ENCODE measurements at places on chromosomes 7 and 10. TPM values are rescaled to one million over a fixed set of nuclear protein-coding genes. Genes with fewer than 3 reads are reported as not detected.

DNA sequence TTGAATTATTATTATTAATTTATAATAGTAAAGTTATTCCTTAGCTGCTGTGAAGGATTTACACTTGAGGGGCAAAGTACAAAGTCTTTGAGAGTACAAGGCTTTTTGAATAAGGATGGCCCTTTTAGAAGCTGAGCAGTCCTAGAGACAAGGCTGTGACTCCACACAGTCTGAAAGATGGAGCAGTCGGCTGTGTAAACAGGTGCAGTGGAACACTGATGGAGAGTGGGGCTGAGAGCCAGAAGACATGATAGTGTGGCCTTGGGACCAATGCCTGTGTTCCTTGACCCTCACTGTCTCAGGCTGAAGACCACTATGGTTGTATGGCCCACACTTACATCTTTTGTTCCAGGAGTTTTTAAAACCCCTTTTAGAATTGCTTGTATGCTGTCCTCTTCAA, 311.2 kb upstream of the PHF14 start:
- no peak overlapping the region for H3K4me3 ChIP-seq
- no peaks in the 10 kb centered on the region for H3K27me3 ChIP-seq
- H3K27ac ChIP-seq = no peak overlapping the region
- H3K36me3 ChIP-seq = no peaks in the 10 kb centered on the region

- peaks cover 20% of the 10 kb centered on the region for H3K36me3 ChIP-seq
- H3K4me1 ChIP-seq = no peaks in the 10 kb centered on the region
- no peaks in the 10 kb centered on the region for H3K27me3 ChIP-seq
- H3K4me3 ChIP-seq = no peak overlapping the region
These were observed 65.1 kb downstream of the ANKRD26 start for GRCh38 chr10:27035163-27035562.

DNA sequence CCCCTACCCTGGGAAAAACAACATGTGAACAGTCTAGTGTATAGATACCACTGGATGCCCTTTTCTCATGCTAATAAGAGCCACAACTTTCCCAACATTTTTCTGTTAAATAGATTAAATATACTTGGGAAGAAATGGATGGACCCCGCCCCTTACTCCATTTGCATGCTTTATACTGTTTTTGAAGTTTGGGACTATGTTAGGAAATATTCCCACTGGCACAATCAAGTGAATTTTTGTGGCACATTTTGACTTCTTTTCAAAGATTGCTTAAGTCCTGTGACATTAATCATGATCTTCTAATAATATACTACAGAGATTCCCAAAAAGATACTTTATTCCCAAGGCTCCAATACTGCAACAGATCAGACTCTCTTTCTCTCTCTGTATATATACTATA, 216.6 kb downstream of the TWIST1 start:
- no peaks in the 10 kb centered on the region for H3K36me3 ChIP-seq
- H3K4me3 ChIP-seq = no peak overlapping the region
- no peaks in the 10 kb centered on the region for H3K4me1 ChIP-seq
- no peak for DNase-seq
- no peaks in the 10 kb centered on the region for H3K27me3 ChIP-seq

- H3K4me3 ChIP-seq = peak overlapping the region; percentile 53
- no peak for DNase-seq
- no peaks in the 10 kb centered on the region for H3K27me3 ChIP-seq
- H3K27ac ChIP-seq = peak overlapping the region; percentile 88
These were observed 652 bp upstream of the VPS26A start for GRCh38 chr10:69123306-69123746.

- no peak for DNase-seq
- H3K4me3 ChIP-seq = no peak overlapping the region
- H3K27me3 ChIP-seq = no peaks in the 10 kb centered on the region
- peaks cover 6% of the 10 kb centered on the region for H3K4me1 ChIP-seq
These were observed 76.4 kb upstream of the LRRC17 start for GRCh38 chr7:102836191-102836919.

GRCh38 chr10:21727452-21728168, 193.6 kb downstream of the MLLT10 start:
- H3K4me3 ChIP-seq = no peak overlapping the region
- H3K27ac ChIP-seq = no peak overlapping the region

GRCh38 chr10:78891741-78892140, 177.0 kb upstream of the ZMIZ1 start:
- no peaks in the 10 kb centered on the region for H3K27me3 ChIP-seq
- H3K4me1 ChIP-seq = no peaks in the 10 kb centered on the region
- DNase-seq = no peak
- no peak overlapping the region for H3K4me3 ChIP-seq

GRCh38 chr7:151110941-151111645, 24.8 kb downstream of the AGAP3 start:
- H3K27ac ChIP-seq = no peak overlapping the region
- DNase-seq = peak; percentile 62
- peaks cover 7% of the 10 kb centered on the region for H3K4me1 ChIP-seq

DNA sequence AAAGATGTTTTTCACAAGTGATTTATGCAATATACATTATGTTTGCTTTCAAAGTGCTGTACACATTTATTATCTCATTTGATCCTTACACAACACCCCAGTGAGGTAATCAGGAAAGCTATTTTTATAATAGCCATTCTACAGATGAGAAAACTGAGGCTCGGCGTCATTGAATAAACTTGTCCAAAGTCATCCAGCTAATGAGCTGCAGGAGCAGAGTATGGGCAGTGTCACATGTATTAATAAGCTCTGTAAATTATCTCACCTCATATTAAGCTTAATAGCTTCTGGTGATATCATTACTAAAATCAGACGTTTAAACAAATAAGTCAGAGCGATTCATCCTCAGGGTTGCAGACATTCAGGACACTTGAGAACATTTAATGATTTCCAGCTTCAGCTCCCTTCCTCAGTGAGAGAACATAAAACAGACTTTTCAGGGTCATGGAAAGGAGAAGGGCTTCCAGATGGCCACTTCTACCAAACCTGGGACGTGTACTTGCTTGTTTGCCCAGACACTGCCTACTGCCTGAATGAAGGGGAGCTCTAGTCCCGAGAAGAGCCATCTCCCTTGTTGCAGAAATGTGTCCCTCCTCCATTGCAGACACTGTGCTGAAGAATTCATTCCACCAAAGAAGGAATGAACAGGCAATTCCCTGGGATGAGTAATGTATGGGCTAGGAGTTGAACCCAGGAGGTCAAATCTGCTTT, 20.5 kb upstream of the FZD1 start:
- peaks cover 24% of the 10 kb centered on the region for H3K4me1 ChIP-seq
- no peaks in the 10 kb centered on the region for H3K27me3 ChIP-seq
- no peaks in the 10 kb centered on the region for H3K36me3 ChIP-seq

- H3K4me1 ChIP-seq = peaks cover 13% of the 10 kb centered on the region
- no peak for DNase-seq
- H3K4me3 ChIP-seq = no peak overlapping the region
- no peaks in the 10 kb centered on the region for H3K27me3 ChIP-seq
- peaks cover 50% of the 10 kb centered on the region for H3K36me3 ChIP-seq
- no peak overlapping the region for H3K27ac ChIP-seq
These were observed 33.3 kb downstream of the CTBP2 start for GRCh38 chr10:125127110-125127509.

DNA sequence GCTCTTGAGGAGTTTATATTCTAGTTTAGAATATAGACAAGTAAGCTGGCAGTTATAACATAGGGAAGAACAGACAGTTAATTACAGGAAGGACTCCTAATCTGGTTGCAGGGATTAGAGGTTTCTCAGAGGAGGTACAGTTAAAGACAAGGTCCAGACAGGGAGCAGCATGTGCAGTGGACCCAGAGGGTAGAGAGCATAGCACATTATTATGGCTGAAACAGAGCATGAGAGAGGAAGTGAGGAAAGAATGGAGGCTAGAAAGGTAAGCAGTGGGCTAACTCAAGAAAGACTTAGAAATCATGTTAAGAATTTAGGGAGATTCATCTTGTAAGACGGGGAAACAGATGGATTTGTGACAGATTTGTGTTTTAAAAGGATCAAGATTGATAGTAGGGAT, 9.7 kb downstream of the MIOS start:
- H3K27me3 ChIP-seq = no peaks in the 10 kb centered on the region
- no peak overlapping the region for H3K4me3 ChIP-seq
- DNase-seq = no peak
- H3K27ac ChIP-seq = no peak overlapping the region
- H3K4me1 ChIP-seq = no peaks in the 10 kb centered on the region

GRCh38 chr10:96681524-96681923, 38.8 kb downstream of the PIK3AP1 start:
- no peaks in the 10 kb centered on the region for H3K36me3 ChIP-seq
- H3K4me1 ChIP-seq = peaks cover 8% of the 10 kb centered on the region

DNA sequence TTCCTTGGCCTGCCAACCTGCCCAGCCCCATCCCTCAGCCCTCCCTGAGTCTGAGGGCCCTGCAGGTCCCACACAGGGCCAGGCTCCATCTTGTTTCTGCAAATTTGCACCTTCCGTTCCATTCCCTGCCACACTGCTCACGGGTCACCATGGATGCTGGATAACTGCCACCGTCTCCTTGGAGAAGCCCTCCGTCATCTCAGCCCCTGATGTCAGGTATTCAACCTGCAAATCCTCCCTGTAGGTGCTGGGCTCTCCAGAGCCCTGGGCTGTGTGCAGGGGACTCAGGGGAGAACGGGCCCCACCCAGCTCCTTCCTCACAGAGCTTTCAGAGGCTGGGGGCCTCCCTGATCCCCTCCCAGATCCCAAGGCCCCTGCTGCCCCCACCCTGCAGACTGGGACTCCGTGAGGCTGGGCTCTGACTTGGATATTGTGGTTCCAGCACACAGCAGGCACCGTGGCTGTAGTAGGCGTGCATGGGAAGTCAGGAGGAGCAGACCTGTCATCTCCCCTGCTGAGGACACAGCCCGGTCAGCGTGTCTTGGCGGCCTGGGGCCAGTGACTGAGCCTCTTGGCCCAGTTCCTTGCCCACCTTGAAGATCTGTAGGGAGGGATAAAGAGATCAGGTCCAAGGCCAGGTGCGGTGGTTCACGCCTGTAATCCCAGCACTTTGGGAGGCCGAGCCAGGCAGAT, 121.7 kb upstream of the TNRC18 start:
- peaks cover 5% of the 10 kb centered on the region for H3K4me1 ChIP-seq
- H3K36me3 ChIP-seq = no peaks in the 10 kb centered on the region
- H3K27me3 ChIP-seq = no peaks in the 10 kb centered on the region
- no peak overlapping the region for H3K27ac ChIP-seq

- H3K4me1 ChIP-seq = no peaks in the 10 kb centered on the region
- peaks cover 2% of the 10 kb centered on the region for H3K27me3 ChIP-seq
- no peak overlapping the region for H3K4me3 ChIP-seq
- no peak for DNase-seq
- H3K27ac ChIP-seq = no peak overlapping the region
These were observed 381.8 kb upstream of the NFE2L3 start for GRCh38 chr7:25770235-25770634.

GRCh38 chr7:3453398-3453797, 152.3 kb downstream of the SDK1 start:
- DNase-seq = no peak
- no peaks in the 10 kb centered on the region for H3K36me3 ChIP-seq
- no peak overlapping the region for H3K27ac ChIP-seq
- H3K27me3 ChIP-seq = no peaks in the 10 kb centered on the region
- H3K4me1 ChIP-seq = no peaks in the 10 kb centered on the region

DNA sequence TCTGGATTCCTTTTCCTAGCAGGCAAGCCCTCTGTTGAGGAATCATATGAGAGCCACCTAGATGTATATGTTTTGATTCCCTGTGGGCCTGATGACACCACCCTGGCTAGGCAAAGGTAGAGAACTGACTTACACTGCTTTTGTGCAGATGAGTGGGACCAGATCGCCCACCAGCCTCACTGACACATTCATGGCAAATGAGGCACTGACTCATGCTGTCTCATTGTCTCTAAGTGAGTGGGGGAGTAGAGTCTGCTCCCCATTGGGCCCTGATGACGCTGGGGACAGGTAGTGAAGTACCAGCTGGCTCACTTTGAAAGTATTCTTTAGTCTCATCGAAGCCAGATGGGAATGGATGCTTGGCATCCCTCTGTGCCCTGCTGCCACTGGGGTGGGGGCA, 326.3 kb downstream of the ABCA13 start:
- no peak overlapping the region for H3K27ac ChIP-seq
- H3K27me3 ChIP-seq = peaks cover 2% of the 10 kb centered on the region
- no peaks in the 10 kb centered on the region for H3K4me1 ChIP-seq

DNA sequence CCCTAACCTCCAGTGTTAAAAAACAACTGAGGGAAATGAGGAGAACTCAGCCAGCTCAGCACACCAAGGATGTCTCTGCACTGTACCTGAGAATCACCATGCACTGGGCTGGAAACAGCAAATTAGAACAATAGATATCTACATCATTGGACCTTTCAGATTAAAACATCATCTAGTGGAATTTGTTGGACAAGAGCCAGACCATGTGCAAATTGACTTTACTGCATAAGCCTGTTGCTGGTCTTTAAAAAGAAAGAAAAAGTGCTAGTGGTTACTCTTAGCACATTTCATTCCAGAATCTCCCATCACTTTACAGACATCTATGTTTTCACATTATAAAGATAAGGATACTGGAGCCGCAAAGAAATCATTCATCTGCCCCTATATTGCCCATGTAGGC, 75.4 kb downstream of the FGFR2 start:
- H3K27ac ChIP-seq = peak overlapping the region; percentile 43
- peaks cover 37% of the 10 kb centered on the region for H3K4me1 ChIP-seq
- H3K27me3 ChIP-seq = no peaks in the 10 kb centered on the region
- H3K36me3 ChIP-seq = peaks cover 18% of the 10 kb centered on the region

GRCh38 chr10:114881901-114882300, 56.1 kb upstream of the TRUB1 start:
- peak overlapping the region; percentile 2 for H3K27ac ChIP-seq
- no peak overlapping the region for H3K4me3 ChIP-seq
- H3K36me3 ChIP-seq = no peaks in the 10 kb centered on the region
- DNase-seq = peak; percentile 9
- H3K27me3 ChIP-seq = no peaks in the 10 kb centered on the region

- H3K4me1 ChIP-seq = no peaks in the 10 kb centered on the region
- H3K36me3 ChIP-seq = no peaks in the 10 kb centered on the region
- H3K27me3 ChIP-seq = no peaks in the 10 kb centered on the region
- no peak overlapping the region for H3K4me3 ChIP-seq
- no peak for DNase-seq
- H3K27ac ChIP-seq = no peak overlapping the region
These were observed 168.3 kb downstream of the CHRM2 start for GRCh38 chr7:137036768-137037167.

DNA sequence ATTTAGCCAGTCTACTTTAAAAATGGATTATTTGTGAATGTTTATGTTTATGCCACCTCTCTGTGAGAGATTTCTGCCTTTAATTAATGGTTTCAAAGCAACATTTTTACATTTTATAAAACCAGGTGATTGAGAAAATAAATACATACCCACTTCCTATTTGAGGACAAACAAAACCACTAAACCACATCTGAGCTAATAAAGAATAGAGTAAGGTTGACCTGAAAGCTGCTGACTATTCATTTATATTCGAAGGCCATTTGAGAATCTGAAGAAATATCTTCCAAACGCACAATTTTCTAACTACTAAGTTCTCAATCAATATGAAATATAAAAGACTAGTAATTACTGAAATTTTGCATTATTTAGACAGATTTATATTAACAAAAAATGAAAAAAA, 705.1 kb downstream of the XPNPEP1 start:
- no peak overlapping the region for H3K27ac ChIP-seq
- H3K4me3 ChIP-seq = no peak overlapping the region

GRCh38 chr10:115001506-115002381, 63.7 kb downstream of the TRUB1 start:
- H3K4me1 ChIP-seq = no peaks in the 10 kb centered on the region
- H3K36me3 ChIP-seq = no peaks in the 10 kb centered on the region
- no peak overlapping the region for H3K4me3 ChIP-seq
- H3K27me3 ChIP-seq = peaks cover 6% of the 10 kb centered on the region

GPC2 gene
- polyA plus RNA-seq = 3.9 TPM

GLCCI1 gene
- 13.8 TPM for polyA plus RNA-seq

TEX36 gene
- 0.07 TPM for polyA plus RNA-seq

LRRD1 gene
- polyA plus RNA-seq = 0.19 TPM

TUBB8 gene
- polyA plus RNA-seq = 0.81 TPM

CCL24 gene
- polyA plus RNA-seq = 32.1 TPM

TMEM213 gene
- 0.01 TPM for polyA plus RNA-seq

Measured in large intestine (tissue), 12 donors.